Pancreas (tissue), 10 donors: ENCODE measurements at places on chromosomes 5 and 9.

DNA sequence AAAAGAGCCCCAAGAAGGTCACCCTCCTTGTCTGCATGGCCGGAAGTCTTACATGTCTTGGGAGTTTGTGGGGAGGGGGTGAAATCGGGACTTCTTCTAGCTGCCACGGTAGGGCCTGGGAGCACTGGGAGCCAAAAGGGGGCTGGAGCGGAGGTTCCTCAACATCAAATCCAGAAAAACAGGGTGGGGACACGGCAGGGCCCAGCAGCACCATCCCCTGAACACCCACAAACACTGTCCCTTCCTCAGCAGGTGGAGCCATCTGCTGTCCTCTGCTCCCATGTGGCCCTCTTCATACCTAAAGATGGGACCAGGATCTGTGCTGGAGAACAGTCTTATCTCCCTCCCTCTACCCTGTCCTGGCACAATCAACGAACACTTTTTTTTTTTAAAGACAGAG lies 2.7 kb downstream of the TERT start:
- peak; percentile 23 for DNase-seq
- no peak overlapping the region for H3K27ac ChIP-seq
- no peaks in the 10 kb centered on the region for H3K36me3 ChIP-seq
- no peak overlapping the region for H3K4me3 ChIP-seq

- no peaks in the 10 kb centered on the region for H3K27me3 ChIP-seq
- H3K36me3 ChIP-seq, result no peaks in the 10 kb centered on the region
- no peak overlapping the region for H3K27ac ChIP-seq
- H3K4me3 ChIP-seq, result no peak overlapping the region
- DNase-seq, result no peak
Observed at GRCh38 chr5:112116371-112116770, 302.7 kb downstream of the EPB41L4A start.

DNA sequence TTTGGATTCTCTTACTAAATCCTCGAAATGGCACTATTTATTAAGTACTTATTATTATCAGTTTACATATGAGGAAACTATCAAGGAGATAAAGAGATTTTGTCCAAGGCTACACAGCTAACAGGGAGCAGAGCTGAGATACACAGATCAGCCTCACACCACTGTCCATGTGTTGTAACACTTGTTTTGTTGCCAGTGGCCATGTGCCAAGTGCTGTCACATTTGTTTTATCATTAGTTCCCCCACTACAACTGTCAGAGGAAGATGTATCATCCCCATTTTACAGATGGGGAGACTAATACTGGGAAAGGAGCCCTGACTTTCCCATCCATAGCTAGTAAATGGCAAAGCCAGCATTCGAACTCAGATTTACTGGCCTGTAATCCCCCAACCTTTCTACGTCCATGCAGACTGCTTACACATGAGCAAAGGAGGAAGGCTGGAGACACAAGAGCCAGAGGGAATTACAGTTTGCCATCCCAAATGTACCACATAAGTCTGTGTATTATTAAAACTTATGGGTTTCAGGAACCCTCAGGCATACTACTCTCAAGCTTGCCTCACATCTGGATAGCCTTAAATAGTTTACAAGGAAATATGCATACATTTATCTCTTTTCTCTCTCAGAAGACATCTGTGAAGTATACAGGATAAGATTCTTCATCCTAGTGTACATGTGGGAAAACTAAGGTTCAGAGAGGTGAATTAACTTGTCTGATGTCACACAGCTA lies 25.1 kb downstream of the PAPPA start:
- H3K27me3 ChIP-seq, result no peaks in the 10 kb centered on the region
- DNase-seq, result no peak
- H3K4me3 ChIP-seq, result no peak overlapping the region

- H3K27me3 ChIP-seq, result no peaks in the 10 kb centered on the region
- DNase-seq, result peak; percentile 35
- peak overlapping the region; percentile 67 for H3K27ac ChIP-seq
- peaks cover 38% of the 10 kb centered on the region for H3K4me1 ChIP-seq
- no peaks in the 10 kb centered on the region for H3K36me3 ChIP-seq
- no peak overlapping the region for H3K4me3 ChIP-seq
Observed at GRCh38 chr5:80204808-80205614, 50.8 kb downstream of the SERINC5 start.

- H3K4me3 ChIP-seq, result no peak overlapping the region
- DNase-seq, result no peak
- H3K36me3 ChIP-seq, result no peaks in the 10 kb centered on the region
- H3K4me1 ChIP-seq, result no peaks in the 10 kb centered on the region
- no peaks in the 10 kb centered on the region for H3K27me3 ChIP-seq
Observed at GRCh38 chr5:2109566-2109965, 226.8 kb upstream of the IRX4 start.

DNA sequence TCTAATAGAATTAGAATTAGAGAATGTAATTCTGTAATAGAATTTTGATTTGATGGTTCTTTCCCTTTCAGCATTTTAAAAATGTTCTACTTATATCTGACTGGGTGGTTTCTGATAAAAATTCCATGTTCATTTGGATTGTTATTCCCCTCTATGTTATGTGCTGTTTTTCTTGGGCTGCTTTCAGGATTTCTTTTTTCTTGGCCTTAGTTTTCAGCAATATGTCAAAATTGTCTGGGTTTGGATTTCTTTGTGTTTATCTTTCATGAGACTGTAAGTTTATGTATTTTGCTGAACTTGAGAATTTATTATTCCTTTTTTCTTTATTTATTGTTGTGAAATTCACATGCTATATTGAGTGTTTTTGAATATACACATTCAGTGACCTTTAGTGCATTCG lies 189.1 kb downstream of the RANBP17 start:
- no peak overlapping the region for H3K27ac ChIP-seq
- H3K36me3 ChIP-seq, result no peaks in the 10 kb centered on the region
- H3K27me3 ChIP-seq, result no peaks in the 10 kb centered on the region
- no peak for DNase-seq
- no peak overlapping the region for H3K4me3 ChIP-seq

- DNase-seq, result no peak
- peaks cover 17% of the 10 kb centered on the region for H3K4me1 ChIP-seq
- H3K27ac ChIP-seq, result no peak overlapping the region
- no peaks in the 10 kb centered on the region for H3K36me3 ChIP-seq
- H3K27me3 ChIP-seq, result no peaks in the 10 kb centered on the region
- H3K4me3 ChIP-seq, result no peak overlapping the region
Observed at GRCh38 chr9:129629251-129629820, 3.4 kb downstream of the NTMT1 start.

GRCh38 chr5:56244627-56245026 lies 11.5 kb upstream of the ANKRD55 start:
- H3K27ac ChIP-seq, result no peak overlapping the region
- no peaks in the 10 kb centered on the region for H3K4me1 ChIP-seq
- no peaks in the 10 kb centered on the region for H3K36me3 ChIP-seq
- no peak overlapping the region for H3K4me3 ChIP-seq
- H3K27me3 ChIP-seq, result no peaks in the 10 kb centered on the region
- DNase-seq, result no peak

DNA sequence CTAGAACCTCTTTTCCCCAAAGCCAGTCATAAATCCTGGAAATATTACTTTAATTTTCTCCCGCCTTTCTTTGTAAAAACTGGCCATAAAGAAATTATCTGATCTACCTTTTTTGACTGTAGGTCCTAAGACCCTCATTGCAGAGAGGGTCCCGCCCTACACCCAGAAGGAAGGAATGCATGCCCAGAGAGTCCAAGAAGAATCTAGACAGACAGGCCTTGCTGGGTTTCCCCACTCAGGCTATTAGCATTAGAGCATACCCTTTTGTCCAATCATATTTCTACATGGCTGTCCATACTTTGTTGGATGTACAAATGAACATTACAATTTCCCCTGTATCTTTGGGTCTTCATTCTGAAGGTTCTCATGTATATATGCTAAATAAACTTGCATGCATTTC lies 1.9 kb upstream of the ATG10 start:
- no peak overlapping the region for H3K27ac ChIP-seq
- no peaks in the 10 kb centered on the region for H3K27me3 ChIP-seq
- no peak overlapping the region for H3K4me3 ChIP-seq
- H3K36me3 ChIP-seq, result no peaks in the 10 kb centered on the region

DNA sequence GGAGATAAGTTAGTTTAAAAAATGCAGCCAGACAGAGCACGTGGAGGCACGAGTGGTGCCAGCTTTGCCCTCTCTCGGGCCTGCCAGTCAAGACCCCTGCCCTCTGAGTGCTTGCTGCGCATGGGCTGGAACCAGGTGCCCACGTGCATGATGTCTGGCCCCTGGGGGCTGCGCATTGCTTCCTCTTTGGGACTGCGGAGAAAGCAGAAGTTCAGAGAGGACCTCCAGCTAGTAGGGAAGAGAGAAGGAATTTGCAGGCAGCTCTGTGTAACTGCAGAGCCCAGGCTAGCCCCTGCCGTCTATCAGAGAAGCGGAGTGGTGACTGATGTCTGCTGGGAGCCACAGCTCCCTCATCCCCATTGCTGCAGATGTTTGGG lies 9.7 kb upstream of the RNU6ATAC start:
- no peaks in the 10 kb centered on the region for H3K36me3 ChIP-seq
- no peak for DNase-seq
- H3K4me1 ChIP-seq, result no peaks in the 10 kb centered on the region

- no peaks in the 10 kb centered on the region for H3K4me1 ChIP-seq
- no peak for DNase-seq
- H3K36me3 ChIP-seq, result no peaks in the 10 kb centered on the region
Observed at GRCh38 chr5:98535901-98536300, 237.6 kb upstream of the RGMB start.

DNA sequence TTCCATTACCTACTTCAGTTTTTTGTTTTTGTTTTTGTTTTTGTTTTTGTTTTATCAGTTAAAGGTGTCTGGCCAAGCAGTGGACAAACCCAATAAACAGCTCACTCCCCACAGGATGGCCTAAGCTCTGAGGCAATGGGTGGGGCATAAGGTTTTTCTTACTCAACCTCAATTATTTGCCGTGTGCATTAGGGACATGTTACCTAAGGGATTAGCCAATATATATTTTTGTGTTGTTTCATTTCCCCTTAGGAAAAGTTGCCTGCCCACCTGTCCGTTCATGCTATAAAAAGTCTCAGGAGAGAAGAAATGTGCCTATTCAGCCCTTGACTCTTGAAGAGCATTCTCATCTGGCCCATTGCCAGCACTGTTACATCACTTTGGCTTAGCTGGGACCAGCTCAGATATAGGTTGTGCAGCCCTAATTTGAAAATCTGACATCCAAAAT lies 7.3 kb downstream of the SH3RF2 start:
- H3K27ac ChIP-seq, result no peak overlapping the region
- H3K27me3 ChIP-seq, result no peaks in the 10 kb centered on the region

- no peak for DNase-seq
- peaks cover 9% of the 10 kb centered on the region for H3K4me1 ChIP-seq
- H3K27ac ChIP-seq, result no peak overlapping the region
- peaks cover 11% of the 10 kb centered on the region for H3K36me3 ChIP-seq
- H3K4me3 ChIP-seq, result no peak overlapping the region
- no peaks in the 10 kb centered on the region for H3K27me3 ChIP-seq
Observed at GRCh38 chr5:151066920-151067319, 13.9 kb downstream of the TNIP1 start.

DNA sequence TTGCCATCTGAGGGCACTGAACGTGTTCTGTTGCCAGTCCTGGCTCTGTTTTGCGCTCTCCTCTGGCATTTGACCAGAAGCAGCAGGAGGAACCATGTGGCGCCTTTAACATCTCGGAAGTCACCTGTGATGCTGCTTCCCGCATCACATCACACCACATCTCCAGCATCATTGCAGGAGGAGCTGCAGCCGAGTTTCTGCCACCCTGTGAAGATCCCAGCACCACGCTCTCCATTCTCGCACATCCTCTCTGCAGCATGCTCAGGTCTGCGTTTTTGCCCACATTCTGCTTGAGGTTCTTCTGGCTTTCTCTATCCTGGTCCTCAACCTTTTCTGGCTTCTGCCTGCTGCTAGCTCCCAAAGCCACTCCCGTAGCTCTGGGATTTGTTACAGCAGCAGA lies 11.0 kb upstream of the IRX4 start:
- no peak for DNase-seq
- no peaks in the 10 kb centered on the region for H3K27me3 ChIP-seq
- no peak overlapping the region for H3K4me3 ChIP-seq
- H3K27ac ChIP-seq, result no peak overlapping the region
- no peaks in the 10 kb centered on the region for H3K36me3 ChIP-seq
- no peaks in the 10 kb centered on the region for H3K4me1 ChIP-seq

DNA sequence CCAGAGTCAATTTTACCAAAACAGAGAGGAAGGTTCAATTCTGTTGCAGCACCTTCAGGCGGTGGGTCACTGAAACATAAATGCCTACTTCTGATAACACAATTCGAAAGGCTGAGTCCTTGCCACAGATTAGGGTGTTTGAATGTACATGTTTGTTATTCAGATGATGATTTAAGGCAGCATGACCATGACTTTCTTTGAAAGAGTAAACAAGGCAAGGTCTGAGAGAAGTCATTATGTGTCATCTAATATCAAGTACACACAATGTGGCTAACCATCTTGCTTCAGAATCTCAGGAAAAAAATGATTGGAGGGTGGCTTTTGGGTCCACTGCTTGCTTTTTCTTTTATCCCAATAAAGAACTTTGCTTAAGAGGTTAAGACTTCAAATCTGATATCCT lies 457.5 kb downstream of the TAF11L14 start:
- H3K4me1 ChIP-seq, result no peaks in the 10 kb centered on the region
- no peaks in the 10 kb centered on the region for H3K36me3 ChIP-seq
- H3K27me3 ChIP-seq, result no peaks in the 10 kb centered on the region
- H3K27ac ChIP-seq, result no peak overlapping the region

DNA sequence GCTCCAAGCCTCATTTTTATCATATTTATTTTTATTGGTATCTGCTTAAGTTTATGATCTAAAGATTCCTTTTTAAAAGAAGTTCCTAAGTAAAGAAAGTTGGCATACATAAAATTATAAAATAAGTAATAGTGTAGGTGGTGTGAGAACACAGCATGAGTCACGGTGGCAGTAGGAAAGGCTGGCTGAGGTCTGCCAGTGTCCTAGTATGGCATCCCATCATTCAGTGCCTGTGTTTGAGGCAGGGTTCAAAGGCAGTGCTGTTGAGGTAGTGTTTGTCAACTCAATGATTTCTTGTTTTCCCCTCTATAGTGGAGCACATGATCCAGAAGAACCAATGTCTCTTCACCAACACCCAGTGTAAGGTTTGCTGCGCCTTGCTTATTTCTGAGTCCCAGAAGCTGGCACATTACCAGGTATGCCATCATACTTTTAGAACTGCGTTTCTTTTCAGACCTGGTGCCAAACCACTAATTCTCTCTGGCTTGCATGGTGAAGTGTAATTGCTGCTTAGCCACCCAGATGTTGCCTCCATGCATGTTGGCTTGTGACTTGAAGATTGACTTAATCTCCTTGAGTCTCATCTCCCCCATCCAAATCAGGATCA lies 18.4 kb downstream of the ZNF346 start:
- H3K4me1 ChIP-seq, result no peaks in the 10 kb centered on the region
- no peak overlapping the region for H3K27ac ChIP-seq
- peaks cover 5% of the 10 kb centered on the region for H3K36me3 ChIP-seq
- H3K4me3 ChIP-seq, result no peak overlapping the region

- H3K4me3 ChIP-seq, result no peak overlapping the region
- H3K4me1 ChIP-seq, result no peaks in the 10 kb centered on the region
- no peaks in the 10 kb centered on the region for H3K27me3 ChIP-seq
- no peak overlapping the region for H3K27ac ChIP-seq
- no peaks in the 10 kb centered on the region for H3K36me3 ChIP-seq
- DNase-seq, result no peak
Observed at GRCh38 chr9:91100878-91101450, 260.8 kb downstream of the AUH start.

- no peaks in the 10 kb centered on the region for H3K27me3 ChIP-seq
- no peak overlapping the region for H3K27ac ChIP-seq
- no peaks in the 10 kb centered on the region for H3K4me1 ChIP-seq
- DNase-seq, result no peak
- H3K36me3 ChIP-seq, result no peaks in the 10 kb centered on the region
Observed at GRCh38 chr9:34892886-34893285, 65.2 kb upstream of the PHF24 start.
